ENCODE measurements at places on chromosomes 11 and 22.

GRCh38 chr22:39254122-39254521, 9.3 kb upstream of the PDGFB start:
- DNase-seq: no peak

- DNase-seq: no peak
These were observed 29.3 kb upstream of the OR10D3 start for GRCh38 chr11:124153821-124154220.

- DNase-seq: no peak
These were observed at the start of gene PTH for GRCh38 chr11:13495929-13496328. Gene PTH, minus strand, starts transcription at chr11:13495997. Its CDS starts 3,142 bp downstream, at chr11:13492855.

DNA sequence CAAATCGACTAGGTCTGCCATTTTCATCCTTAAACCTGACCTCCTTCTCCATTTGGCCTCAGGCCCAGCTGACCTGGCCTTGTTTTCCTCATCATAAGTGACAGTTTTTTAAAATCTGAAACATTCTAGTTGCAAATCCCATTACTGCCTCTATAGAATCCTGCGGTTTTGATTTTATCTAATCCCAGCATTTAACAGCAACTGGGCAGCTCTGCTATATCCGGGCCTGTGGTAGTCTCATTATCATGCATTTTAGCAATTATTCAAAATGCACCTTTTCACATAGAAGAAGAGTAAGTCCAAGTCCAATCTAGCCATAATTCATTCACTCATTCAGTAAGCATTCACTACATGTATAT, 28.6 kb upstream of the BIRC3 start:
- DNase-seq: no peak

DNA sequence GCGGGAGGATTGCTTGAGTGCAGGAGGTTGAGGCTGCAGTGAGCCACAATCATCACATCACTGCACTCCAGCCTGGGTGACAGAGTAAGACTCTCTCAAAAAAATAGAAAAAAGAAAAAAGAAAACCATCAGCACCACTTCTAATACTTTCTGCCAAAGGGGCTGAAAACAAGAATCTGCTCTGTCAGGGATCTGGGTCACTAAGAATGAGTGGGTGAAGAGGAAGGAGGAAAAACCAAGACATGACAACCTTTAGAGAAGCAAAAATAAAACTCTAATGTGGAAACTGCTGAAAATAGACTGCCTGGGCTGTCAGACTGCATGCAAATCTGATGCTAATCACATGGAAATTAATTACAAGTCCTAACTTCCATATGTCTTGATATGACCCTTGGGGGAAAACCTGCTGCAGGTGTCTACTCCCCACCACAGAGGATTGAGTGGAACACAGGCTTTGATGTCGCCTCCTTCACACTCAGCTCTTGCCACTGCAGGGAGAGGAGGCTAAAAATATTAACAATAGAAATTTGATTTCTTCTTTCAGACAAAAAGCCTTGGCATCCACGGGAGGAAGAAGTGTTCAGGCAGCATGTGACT, 62.5 kb upstream of the CRTAM start:
- DNase-seq: no peak

GRCh38 chr11:127481391-127481790, 480.8 kb upstream of the KIRREL3 start:
- DNase-seq: no peak

GRCh38 chr22:48045369-48045768, 1282.9 kb downstream of the TBC1D22A start:
- DNase-seq: no peak

DNA sequence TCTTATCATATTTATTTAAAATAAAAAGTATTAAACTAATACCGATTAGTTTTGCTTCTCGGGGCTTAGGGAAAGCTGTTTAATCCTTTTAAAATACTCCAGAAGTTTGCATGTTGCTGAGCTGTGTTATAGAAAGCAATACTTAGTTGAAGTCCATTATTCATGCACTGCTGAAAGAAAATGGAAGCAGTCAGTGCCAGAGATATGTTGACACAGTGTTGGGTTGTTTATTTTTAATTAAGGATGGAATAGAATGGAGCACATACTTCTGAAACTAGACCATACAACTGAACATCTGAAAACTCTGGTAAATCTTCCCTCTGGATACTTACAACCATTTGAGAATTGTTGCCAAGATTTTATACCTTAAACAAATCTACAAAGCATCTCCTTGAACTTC, 282.7 kb upstream of the CCDC179 start:
- DNase-seq: no peak

DNA sequence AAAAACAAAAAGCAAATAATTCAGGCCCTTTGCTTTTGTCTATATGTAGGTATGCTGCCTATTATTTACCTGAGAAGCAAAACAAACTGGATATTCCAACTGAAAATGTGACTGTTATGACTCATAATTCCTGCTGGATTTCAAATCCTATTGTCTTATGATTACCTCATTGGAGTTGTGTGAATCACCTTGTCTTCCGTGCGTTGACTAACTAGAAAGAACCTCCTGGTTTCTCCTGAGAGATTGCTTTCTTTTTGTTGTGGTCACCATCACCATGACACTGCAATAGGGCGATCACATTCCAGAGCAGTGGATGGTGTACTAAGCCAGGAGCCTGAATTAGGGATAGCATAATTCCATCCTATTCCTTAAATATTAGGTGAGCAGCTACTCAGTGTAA, 23.0 kb upstream of the EXPH5 start:
- DNase-seq: no peak

- DNase-seq: no peak
These were observed 1019.1 kb downstream of the TBC1D22A start for GRCh38 chr22:47781427-47782111.

DNA sequence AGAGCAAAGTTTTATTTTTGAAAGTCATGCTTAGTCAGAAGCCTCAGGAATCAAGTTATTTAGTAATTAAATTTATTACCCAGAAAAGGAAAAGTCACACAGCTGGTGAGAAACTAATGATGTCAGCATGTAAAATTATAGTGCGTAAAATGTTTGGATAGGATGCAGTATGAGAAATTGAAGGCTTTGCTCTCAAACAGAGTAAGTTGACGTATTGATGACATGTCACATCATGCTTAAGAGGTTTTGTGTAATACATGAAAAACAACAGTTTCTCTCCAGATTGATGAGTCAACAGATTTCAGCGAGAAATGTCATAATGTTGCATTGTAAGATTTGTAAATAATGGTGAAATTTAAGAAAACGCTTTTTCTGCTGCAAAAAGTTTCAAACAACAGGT, 769.8 kb downstream of the METTL15 start:
- DNase-seq: no peak

- DNase-seq: no peak
These were observed 5.0 kb upstream of the KCNJ11 start for GRCh38 chr11:17393472-17393871.

GRCh38 chr22:50529416-50529896, 356 bp downstream of the TYMP start:
- DNase-seq: no peak

DNA sequence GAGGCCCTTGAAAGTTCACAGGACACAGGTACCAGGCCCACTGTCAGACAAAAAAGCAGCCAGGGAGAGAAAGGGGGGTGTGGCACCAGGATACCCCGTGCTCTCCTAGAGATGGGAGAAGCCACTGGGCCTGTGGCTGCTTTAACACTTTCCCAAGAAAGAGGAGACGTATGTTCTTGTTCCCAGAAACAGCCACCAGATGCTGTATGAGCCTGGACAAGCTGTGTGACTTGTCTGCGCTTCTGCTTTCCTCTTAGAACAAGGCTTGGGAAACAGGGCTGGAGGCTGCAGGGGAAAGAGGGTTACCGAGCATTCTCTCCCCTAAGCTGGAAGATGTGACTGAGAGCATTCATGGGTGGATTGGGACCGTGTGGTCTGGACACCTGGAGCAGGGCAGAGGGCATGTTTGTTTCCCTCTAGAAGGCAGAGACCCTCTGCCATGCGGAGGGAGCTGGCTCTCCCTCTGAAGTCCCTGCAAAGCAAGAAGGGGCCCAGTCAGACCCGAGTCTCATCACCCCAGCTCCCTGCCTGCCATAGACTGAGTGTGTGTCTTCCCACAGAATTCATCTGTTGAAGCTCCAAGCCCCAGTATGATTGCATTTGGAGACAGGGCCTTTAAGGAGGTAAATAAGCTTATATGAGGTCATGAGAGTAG, 74.1 kb downstream of the TRIM29 start:
- DNase-seq: no peak

DNA sequence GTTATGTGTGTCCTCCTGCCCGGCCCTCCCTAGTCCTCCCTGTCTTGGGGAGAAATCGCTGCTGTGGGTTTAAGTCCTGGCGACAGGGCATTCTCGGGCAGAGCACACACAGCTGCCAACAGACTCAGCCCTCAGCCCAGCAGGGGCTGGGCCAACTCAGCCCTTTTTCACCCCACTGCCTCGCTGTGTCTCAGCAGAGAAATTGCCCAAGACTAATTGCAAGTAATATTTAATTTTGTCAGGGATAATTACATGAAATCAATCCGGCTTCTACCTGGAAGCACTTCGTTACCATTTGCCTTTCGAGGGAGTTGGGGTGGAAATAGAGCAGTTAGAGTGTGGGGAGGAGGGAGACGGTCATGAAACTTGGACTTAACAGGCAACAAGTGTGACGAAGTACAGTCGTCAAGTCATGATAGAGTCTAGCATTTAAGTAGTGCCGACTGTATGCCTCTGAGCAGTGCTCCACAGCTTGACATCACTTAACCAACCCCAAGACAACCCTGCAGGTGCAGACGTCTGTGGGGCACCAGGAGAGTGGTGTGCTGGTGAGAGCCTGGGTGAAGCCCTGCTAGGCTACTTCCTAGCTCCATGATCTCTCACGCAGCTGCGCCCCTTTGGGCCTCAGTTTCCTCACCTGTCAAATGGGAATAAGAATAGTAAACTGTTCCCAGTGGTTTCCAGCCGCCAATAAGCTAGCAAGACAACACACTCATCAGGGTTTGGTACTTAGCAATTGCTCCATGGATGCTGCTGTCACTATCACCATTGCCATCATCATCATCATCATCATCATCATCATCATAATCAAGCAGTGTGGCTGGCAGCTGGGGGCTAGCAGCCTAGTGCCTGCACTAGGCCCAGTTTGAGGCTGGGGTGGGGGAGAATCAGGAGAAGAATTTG, 29.2 kb downstream of the MN1 start:
- DNase-seq: no peak

GRCh38 chr11:117591316-117592039, 205.5 kb downstream of the DSCAML1 start:
- DNase-seq: no peak

DNA sequence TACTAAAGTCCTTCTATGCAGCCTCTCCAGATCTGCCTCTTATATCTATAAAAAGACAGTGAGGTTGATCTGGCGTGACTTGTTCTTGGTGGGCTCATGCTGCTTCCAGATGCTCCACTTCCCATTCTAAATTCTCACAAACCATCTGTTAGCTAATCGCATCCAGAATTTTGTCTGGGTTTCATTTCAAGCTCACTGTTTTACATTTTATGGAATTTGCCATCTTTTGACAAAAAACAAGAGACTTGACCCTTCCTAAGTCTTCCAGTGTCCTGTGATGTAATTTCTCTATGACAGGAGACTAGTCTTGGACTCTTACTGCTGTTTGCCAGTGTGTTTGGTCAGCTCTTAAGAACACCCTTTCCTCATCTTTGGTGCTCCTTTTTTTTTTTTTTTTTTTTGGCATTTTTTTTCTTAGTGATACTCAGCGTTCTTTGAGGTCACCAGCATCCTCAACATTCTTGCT, 23.0 kb downstream of the CRKL start:
- DNase-seq: no peak

DNA sequence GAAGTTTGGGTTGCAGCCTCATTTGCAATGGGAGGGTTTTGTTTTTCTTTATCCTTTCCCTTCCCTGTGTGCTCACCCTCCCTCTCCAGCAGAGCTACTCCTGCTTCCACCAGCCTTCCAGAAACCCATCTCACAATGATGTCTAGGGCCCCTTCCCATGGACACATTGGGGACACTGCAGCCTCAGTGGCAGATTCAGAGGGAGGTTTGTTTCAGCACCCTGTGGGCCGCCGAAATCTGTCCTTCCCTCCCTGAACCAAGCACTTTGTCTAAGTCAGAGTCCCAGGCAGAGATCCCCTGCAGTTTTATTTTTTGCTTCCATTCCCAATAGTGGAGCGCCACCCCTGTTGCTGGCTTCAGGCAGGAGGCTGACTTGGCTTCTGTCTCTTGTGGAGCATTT, 8.6 kb upstream of the SYNGR1 start:
- DNase-seq: no peak

- DNase-seq: no peak
These were observed 1161.1 kb downstream of the BRD1 start for GRCh38 chr22:48666620-48667019.

GRCh38 chr11:111000400-111001080, 245.0 kb upstream of the POU2AF2 start:
- no peak for DNase-seq

- DNase-seq: no peak
These were observed 29.1 kb downstream of the DRD2 start for GRCh38 chr11:113446112-113446511.

GRCh38 chr11:19953909-19954308, 206.4 kb downstream of the DBX1 start:
- DNase-seq: no peak

- no peak for DNase-seq
These were observed 179.7 kb upstream of the MTNR1B start for GRCh38 chr11:92789761-92790160.

DNA sequence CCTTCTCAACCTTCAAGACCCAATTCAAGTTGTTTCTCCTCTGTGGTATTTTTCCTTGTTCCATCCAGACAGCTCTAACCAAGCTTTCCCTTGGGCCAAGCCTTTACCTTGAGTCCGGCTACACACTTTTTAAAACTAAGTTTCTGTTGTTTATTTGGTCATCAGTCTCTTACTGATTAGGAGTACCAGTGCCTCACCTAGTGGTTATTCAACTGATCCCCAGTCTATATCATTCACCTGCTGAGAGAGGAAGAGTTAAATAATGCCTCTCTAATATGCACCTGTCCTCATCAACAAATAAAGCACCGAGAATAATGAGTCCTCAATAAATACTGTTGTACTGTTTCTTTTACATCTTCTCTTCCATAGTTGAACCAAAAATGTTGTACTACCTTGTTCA, 160.8 kb downstream of the MSANTD4 start:
- DNase-seq: no peak

Data from NCI-H187 (cell line).